ENCODE measurements at places on chromosomes 3 and 15.

DNA sequence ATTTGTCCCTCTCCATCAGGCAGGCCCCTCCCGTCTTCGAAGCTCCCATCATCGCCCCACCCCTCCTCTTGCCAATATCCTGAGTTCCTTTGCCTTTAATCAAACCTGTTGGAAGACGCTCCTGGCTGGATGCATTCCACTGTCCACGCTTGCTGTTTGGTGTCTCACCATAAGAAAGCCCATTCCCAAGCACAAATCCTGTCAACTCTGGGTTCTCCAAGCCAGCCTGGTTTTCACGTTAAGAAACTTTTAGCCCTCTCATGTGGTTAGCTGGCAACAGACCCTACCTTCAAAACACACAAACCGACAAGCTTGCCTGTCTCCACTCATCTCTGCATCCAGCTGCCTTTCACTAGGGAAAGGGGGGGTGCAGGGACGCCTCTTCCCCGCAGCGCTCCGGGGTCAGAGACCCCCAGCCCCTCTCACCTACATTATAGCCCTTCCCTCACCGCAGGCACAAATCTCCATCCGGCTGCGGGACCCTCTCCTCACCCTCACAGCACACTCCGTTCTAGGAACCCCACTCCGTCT is 1.1 kb downstream of the GORASP1 start:
- DNase-seq, result peak; percentile 28

GRCh38 chr3:105708980-105709379 is 159.8 kb downstream of the CBLB start:
- no peak for DNase-seq

GRCh38 chr3:184567946-184568559 is 6.5 kb downstream of the EPHB3 start:
- peak; percentile 32 for DNase-seq

DNA sequence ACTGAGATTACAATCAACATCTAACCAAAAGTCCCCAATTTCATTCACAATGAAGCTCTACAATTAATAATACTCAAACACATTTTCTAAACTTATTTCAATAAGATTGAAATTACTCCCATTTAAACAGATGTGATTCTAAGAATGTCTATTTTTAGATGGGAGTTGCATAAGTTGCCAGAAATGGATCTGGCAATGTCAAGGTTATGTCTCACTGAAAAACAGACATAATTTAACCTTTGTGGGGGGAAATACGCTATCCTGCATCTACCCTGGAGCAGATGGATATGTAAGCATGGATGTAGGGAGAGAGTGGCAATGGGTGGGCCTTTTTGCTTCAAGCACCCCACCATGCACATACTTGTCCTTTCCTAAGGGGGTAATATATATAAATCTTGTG is 6.7 kb upstream of the EIF1B start:
- DNase-seq, result no peak

- DNase-seq, result no peak
These were observed 394.9 kb downstream of the PTPRG start for GRCh38 chr3:61956236-61956635.

DNA sequence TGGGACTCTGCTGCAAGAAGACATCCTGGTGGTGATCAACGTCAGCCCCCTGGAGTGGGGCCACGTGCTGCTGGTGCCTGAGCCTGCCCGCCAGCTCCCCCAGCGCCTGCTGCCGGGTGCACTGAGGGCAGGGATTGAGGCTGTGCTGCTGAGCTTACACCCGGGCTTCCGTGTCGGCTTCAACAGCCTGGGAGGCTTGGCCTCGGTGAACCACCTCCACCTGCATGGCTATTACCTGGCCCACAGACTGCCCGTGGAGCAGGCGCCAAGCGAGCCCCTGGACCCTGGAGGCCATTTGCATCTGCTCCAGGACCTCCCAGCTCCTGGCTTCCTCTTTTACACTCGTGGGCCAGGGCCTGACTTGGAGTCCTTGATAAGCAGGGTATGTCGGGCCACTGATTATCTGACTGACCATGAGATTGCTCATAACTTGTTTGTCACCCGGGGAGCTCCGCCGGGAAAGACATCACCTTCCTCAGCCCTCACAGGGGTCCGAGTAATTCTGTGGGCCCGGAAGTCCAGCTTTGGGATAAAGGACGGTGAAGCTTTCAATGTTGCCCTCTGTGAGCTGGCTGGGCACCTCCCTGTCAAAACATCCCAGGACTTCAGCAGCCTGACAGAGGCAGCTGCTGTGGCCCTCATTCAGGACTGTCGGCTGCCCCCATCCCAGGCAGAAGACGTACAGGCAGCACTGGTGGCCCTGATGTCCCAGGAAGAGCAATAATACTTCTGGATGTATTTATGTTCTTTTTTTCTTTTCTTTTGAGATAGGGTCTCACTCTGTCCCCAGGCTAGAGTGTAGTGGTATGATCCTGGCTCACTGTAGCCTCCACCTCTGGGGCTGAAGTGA is 7.6 kb downstream of the GDPGP1 start:
- no peak for DNase-seq

- peak; percentile 44 for DNase-seq
These were observed 18.0 kb downstream of the KLHL24 start for GRCh38 chr3:183653209-183654064.

DNA sequence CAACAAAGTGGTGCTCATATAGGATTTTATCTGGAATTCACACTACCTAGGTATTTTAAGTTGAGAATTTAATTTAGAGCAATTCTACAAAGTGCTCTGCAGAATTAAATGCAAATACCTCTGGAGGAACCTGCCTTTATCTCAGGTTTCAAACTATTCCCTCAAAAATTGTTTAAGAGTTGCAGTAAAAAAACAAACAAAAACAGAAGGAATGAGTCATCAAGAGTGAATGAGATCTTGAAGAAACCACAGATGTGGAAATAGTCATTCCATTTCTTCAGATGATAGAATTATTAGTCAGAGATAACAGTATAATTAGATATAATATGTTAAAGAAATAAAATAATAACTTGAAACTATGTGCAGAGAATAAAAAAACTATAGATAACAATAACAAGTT is 80.8 kb upstream of the SCN5A start:
- no peak for DNase-seq

Measured in ELF-1 (cell line).